KBM-7 (cell line): ENCODE measurements at places on chromosomes 11 and 22.

DNA sequence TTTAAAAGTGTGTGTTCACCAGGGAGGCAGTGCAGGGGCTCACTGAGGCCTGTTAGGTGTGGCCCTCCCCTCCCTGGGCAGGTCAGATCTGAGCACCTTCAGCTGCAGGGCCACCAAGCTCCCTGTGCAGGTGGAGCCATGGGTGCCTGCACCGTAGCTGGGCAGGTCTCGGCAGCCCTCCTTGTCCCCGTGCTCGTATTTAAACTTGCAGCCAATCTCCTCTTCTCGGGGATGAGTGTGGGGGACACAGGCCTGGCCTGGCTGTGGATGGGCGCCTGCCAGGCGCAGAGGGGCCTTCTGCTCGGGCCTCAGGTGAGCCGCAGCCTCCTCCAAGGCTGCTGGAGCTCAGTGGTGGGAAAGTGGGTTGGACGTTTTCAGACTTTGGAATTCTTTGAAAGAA is 19.1 kb downstream of the PHRF1 start:
- no peak for DNase-seq

- no peak for DNase-seq
Observed at GRCh38 chr22:26624803-26625202, 3.0 kb downstream of the CRYBA4 start.

GRCh38 chr22:37804881-37805809 is 2.6 kb upstream of the GCAT start:
- DNase-seq: no peak

DNA sequence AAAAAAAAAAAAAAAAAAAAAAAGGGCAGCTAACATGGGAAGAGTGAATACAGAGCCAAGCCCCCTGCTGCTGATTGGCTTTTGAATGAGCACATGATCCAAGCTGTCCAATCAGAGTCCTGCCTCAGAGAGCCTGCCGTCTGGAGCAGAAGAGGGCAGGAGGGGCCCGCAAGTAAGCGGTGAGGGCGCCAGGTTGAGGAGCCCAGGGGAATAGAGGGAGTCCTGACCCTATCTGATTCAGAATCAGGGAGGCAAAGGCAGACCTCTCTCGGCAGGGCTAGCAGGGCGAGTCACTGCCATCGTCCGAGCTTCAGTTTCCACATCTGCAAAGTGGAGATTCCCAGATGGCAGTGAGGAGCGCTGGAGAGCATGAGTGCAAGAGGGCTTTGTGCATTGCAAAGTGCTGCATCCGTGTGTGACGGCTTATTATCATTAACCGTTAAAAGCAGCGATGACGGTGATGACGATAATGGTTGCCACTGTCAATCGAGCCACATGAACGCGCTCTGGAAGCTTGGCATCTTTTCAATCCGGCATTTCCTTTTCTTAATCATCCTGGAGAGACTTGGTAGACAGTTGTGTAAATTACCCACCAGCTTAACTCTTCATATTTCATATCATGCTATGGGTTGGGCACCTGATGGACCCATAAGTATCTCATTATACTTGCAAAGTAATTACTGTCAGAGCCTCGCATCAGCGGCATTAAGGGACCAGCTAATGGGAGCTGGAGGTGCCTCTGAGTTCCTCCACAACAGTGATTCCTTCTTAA is 68.6 kb upstream of the ATXN10 start:
- no peak for DNase-seq

GRCh38 chr11:77201370-77201769 is 73.3 kb downstream of the MYO7A start:
- no peak for DNase-seq

GRCh38 chr11:33324302-33324985 is 67.3 kb downstream of the HIPK3 start:
- peak; percentile 32 for DNase-seq

GRCh38 chr11:130653838-130654636 is 205.6 kb downstream of the ADAMTS15 start:
- DNase-seq: no peak
